ENCODE measurements at places on chromosomes 1 and 21.

DNA sequence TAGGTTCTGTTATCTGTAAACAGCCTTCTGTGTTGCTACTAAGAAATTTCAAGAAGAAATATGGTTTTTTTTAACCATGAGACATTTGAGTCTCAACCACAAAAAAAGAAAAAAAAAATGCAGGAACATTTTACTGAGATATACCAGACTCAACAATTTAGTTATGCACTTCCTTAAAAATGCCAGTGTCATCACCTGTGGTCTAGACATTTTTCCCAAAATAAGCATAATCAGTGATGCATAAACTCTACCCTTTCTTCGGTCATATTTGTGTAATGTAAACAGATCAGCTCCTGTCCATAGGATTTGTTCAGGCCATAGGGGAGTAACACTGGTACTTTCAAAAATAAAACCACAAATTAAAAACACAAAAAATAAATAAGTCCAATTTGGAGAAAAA is 122.6 kb upstream of the TNFSF4 start:
- peak; percentile 61 for DNase-seq

GRCh38 chr1:223819730-223820514 is 25.8 kb downstream of the TP53BP2 start:
- no peak for DNase-seq

- no peak for DNase-seq
Observed at GRCh38 chr1:165816826-165817497, 10.5 kb upstream of the UCK2 start.

- DNase-seq: no peak
Observed at GRCh38 chr1:161313554-161314200, 504 bp upstream of the SDHC start.

- DNase-seq: no peak
Observed at GRCh38 chr1:42935313-42935895, 23.3 kb downstream of the SLC2A1 start.

- DNase-seq: no peak
Observed at GRCh38 chr1:48940962-48941732, 164.5 kb upstream of the BEND5 start.

GRCh38 chr1:84736445-84736844 is 46.2 kb upstream of the SSX2IP start:
- no peak for DNase-seq
